ENCODE measurements at places on chromosomes 4 and X. TPM values are rescaled to one million over a fixed set of nuclear protein-coding genes. Genes with fewer than 3 reads are reported as not detected.

- no peaks in the 10 kb centered on the region for H3K4me1 ChIP-seq
- no peak overlapping the region for H3K27ac ChIP-seq
- H3K27me3 ChIP-seq, result no peaks in the 10 kb centered on the region
Measured at GRCh38 chr4:17024425-17024824, 126.0 kb upstream of the LDB2 start.

DNA sequence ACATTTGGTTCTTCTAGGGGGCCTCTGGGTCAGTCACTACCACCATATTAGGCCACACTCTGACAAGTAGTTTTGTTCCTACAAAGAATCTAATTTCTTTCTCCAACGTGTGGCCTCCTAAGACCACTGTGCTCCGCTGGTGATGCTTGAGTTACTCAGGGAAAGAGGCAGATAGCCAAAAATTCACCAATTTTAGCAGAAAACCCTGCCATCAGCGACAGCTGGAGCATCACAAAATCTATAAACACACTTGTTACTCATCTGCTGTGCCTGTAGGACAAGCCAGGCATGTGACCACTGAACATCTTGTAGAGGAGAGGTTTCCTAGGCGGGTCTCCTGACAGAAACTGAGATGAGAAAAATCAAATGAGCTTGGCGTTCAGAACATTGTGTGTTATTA, 105.4 kb downstream of the SYNPO2 start:
- H3K4me1 ChIP-seq, result no peaks in the 10 kb centered on the region
- H3K36me3 ChIP-seq, result no peaks in the 10 kb centered on the region
- no peaks in the 10 kb centered on the region for H3K27me3 ChIP-seq

DNA sequence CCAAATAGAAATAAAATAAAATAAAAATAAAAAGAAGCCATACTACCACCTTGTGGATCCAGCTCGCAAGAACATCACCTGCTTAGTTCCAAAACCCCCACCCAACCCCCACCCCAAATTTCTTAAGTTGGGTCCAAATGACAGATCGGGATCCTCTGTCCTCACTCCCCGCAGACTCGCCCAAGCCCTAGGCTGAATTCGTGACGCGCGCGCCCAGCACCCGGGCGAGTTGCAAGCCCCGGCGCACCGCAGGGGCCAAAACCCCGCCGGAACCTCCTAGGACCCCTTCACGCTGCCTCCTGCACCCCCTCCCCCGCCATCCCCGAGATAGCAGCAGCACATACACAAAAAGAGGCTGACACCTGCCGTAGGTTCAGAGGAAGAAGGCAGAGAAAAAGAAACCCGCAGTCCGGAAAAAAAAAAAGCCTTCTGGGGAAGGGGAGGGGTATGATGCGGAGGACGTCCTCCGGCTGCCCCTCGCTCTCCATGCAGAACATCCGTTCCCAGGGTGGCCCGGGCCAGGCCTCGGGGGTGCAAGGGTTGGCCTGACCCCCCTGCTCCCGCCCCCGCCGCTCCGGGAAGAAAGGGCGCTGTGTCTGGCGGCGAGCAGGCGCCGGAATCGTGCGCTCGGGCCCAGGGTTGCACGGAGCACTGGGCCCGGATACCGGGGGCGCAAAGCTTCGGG, 2.6 kb downstream of the NLGN4X start:
- no peak for DNase-seq
- H3K4me1 ChIP-seq, result peaks cover 14% of the 10 kb centered on the region
- H3K27ac ChIP-seq, result no peak overlapping the region
- peak overlapping the region; percentile 36 for H3K4me3 ChIP-seq

DNA sequence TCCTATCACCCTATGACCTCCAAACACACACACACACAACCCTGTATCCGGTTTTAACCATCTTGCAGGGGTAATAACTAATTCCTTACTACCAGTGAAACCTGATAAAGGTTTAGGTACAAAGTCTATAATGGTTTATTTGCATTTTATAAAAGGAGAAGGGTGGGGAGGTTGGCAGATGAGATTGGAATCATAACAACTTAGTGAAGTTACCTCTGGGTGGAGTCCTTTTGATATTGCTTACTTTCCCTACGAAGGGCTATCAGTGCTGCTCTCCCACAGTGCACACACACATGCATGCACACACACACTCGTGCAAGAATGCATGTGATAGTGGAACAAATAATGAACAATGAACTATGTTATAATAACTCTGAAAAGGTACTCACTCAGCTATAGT, 56.1 kb downstream of the CCSER1 start:
- no peak overlapping the region for H3K27ac ChIP-seq
- no peak for DNase-seq
- no peaks in the 10 kb centered on the region for H3K36me3 ChIP-seq
- H3K27me3 ChIP-seq, result no peaks in the 10 kb centered on the region
- H3K4me1 ChIP-seq, result peaks cover 8% of the 10 kb centered on the region
- no peak overlapping the region for H3K4me3 ChIP-seq

The TCEAL5 gene
- total RNA-seq, result not detected

The RS1 gene
- total RNA-seq, result not detected

The SMIM20 gene
- 14.3 TPM for total RNA-seq

The PHKA2 gene
- 54.6 TPM for total RNA-seq

The SLC39A8 gene
- 8.4 TPM for total RNA-seq

The EGFL6 gene
- total RNA-seq, result not detected
